HT-29 (cell line): ENCODE measurements at places on chromosomes 6 and 20. TPM values are rescaled to one million over a fixed set of nuclear protein-coding genes. Genes with fewer than 3 reads are reported as not detected.
A peak's percentile ranks its signal among the peaks of the same experiment; 100 is the strongest.

DNA sequence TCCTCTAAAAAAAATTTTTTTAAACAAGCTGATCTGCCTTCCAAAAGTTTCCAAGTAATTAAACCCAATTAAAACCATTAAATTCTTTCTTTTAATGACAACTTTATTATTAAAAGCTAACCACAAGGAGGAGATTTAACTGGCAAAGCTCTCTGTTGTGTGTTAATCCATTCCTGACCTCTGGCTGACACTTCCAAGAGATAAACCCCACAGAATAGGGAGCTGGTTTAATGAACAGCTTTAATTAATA, 230.8 kb downstream of the EYA2 start:
- DNase-seq: peak; percentile 32

- peak; percentile 9 for DNase-seq
These were observed 191.7 kb upstream of the NOX3 start for GRCh38 chr6:155647354-155647753.

GRCh38 chr6:43128926-43129325, 42.1 kb upstream of the SRF start:
- DNase-seq: no peak

GRCh38 chr6:152100183-152100618, 292.7 kb downstream of the ESR1 start:
- no peak for DNase-seq

- DNase-seq: peak; percentile 94
These were observed 26.8 kb downstream of the HLA-E start for GRCh38 chr6:30515944-30516753.

GRCh38 chr6:10276660-10277287, 138.1 kb downstream of the TFAP2A start:
- DNase-seq: no peak

DNA sequence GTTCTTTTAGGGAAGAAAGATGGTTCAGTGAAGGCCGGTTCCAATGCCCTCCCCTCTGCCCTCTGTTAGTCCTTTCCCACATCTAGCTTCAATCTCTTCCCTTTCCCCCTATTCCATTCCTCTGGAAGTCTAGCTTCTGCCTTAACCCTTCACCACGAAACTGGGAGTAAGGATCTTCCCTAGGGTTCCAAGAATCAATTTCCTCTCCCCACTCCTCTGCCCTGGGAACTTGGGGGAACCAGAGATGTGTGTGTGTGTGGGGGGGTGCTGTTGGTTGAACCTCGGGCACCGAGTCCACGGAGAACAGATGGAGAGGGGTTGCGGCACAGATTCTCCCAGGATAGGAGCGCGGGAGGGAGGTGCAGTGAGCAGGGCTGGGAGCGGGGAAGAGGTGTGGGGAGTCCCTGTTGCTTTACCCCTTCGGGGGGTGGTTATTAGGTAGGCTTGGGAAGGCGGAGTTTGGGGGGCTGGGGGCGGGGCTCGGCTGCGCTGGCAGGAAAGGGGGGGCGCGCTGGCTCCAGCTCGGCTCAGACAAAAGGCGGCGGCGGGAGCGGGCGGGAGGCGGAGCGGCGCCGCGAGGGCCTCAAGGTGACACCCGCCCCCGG, at the start of gene TMEM151B:
TSS of gene TMEM151B (plus strand) at position 530 of the 605 bp plus-strand sequence. CDS start 293 bp downstream, outside the sequence.
- DNase-seq: no peak

DNA sequence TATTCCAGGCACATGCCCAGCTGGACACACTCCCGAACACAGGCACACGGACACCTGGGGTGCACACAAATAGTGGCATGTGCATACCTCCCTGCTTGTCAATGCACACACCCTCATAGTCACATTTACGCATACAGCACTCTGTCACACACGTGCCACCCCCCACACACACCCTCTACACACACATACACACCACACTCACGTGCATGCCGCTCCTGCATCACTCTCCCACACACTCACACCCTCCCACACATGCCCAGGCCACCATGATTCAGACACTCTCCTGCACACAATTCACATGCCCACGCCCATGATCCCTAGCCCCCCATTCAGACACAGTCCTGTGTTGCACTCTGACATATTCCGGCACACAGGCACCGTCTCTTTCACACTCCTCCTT, 13.0 kb downstream of the SIRPA start:
- no peak for DNase-seq

DNA sequence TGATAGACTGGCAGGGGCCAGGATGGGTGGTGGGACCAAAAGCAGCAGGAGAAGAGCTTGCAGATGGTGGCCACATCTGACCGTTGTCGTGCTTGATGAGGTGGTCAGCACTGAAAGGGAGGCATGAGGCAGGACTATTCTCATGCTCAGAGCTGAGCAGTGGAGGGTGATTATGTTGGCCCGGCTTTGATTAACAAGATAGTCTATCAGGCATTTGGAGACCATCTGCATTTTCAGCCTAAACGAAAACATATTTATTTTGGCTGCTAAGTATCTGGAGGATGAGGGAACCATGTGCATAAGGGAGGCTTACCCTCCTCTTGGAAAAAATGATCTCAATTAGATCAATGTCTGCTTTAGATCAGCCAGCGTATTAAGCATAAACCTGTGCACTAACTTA, 141.6 kb upstream of the KCNK16 start:
- no peak for DNase-seq

- DNase-seq: no peak
These were observed 35.1 kb downstream of the EIF2S2 start for GRCh38 chr20:34076952-34077351.

GRCh38 chr20:33753763-33754162, 22.0 kb downstream of the ZNF341 start:
- no peak for DNase-seq

- no peak for DNase-seq
These were observed 10.2 kb upstream of the DNAJC5 start for GRCh38 chr20:63884506-63885263.

DNA sequence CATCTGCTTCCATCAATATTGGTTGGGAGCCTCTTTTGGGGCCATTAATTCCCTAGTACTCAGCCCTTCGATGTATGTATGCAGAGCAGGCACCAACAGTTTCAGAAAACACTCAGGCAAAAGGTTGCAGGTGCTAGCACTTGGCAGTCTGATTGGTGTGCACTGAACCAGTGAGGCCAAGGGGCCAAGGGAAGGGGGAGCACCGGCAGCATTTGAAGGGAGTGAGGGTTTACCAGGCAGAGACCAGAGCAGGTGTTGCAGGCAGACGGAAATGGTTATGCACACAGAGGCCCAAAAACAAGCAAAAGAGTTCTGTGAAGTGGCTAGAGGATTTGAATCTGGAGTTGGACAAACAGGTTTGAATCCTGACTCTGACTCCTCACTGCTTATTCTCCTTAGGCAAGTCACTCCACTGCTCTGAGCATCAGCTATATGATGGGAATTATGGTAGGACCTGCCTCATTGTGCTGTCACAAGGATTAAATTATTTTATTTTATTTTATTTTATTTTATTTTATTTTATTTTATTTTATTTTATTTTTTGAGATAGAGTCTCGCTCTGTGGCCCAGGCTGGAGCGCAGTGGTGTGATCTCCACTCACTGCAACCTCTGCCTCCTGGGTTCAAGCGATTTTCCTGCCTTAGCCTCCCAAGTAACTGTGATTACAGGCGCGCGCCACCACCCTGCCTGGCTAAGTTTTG, 58.1 kb upstream of the SHLD1 start:
- DNase-seq: no peak

DNA sequence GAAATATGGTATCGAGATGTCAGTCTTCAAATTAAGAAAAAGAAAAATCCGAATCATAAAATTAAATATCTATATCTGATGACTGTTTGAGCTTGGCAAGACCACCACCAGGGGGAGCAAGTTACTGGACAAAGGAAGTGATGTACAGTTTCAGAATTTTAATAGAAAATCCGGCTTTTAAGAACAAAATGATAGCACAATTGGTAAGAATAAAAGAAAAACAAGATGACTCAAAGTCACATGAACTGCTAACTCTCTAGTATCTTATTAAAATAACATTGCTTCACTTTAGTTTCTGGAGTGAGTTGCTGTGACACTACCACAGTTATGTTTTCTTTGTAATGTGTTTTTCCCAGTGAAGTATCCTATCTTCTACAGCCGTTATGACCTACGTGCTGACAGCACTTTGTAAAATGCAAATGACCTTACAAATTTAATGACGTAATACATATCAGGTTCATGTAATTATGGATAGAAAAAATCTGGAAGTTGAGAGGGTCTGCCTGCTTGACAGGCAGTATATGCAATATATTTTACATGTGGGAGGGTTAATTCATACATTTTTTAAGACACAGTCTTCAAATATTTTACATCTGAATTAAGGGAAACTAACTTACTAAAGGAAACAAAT, 405.3 kb upstream of the HS3ST5 start:
- DNase-seq: peak; percentile 42

DNA sequence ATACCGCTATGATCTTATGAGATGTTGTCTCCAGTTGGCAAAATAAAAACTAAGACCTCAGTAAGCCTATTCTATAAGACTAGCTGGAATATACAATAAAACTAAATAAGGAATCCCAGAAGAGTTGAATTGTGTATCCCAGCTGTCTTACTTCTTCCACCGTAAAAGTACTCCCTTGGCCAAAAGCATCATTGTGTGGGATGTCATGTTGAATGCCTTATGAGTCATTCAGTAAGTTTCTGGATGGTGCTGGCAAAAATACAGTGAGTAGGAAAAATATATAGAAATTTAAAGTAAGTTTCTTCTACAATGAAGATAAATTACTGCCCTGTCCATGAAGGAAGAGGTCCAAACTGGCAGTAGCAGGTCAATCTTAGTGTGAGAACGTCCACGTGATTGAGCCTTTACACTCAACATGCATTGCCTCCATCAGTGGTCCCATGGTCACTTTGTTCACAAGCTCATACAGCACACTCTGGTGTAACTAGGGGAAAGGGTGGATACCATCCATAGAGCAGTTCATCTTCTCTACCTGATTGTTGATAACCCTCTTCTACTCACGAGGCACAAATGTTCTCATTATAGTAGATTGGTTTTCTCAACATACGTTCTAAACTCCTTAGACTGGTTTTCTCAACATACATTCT, 13.7 kb upstream of the ZNF318 start:
- DNase-seq: no peak

- DNase-seq: no peak
These were observed 26.8 kb downstream of the SLC16A10 start for GRCh38 chr6:111114087-111114443.

GRCh38 chr6:110185879-110186278, 5.7 kb downstream of the CDC40 start:
- DNase-seq: no peak

GRCh38 chr20:33890557-33890956, 79.4 kb downstream of the CHMP4B start:
- no peak for DNase-seq

GRCh38 chr6:55450005-55450404, 122.7 kb downstream of the GFRAL start:
- no peak for DNase-seq

DNA sequence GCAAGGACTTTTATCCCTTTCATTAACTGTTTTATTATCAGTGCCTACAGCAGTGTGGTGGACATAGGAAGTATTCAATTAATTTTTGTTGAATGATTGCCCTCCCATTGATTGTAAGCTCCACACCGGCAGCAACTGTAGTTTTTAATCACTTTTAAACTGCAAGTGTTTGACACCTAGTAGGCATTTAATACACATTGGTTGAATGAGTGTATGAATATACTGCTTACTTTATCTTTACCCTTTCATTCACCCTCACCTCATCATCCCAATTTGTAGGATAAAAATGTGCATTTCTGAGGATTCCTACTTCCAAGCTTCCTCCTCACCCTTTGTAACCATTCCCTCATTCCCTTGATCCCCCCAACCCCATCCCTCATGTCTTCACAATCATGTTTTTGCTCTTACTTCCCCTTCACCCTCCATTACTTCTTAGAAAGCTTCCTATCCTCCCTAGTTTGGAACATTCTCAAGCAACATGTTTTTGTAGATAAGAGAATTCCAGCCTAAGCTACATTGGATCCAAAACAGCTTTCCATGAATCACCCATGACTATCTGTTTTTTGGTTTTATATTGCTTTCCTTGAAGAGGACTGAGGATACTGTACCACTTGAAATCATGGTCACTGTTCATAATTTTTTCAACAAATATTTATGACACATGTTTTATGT, 955 bp upstream of the SLC26A8 start:
- DNase-seq: no peak

DNA sequence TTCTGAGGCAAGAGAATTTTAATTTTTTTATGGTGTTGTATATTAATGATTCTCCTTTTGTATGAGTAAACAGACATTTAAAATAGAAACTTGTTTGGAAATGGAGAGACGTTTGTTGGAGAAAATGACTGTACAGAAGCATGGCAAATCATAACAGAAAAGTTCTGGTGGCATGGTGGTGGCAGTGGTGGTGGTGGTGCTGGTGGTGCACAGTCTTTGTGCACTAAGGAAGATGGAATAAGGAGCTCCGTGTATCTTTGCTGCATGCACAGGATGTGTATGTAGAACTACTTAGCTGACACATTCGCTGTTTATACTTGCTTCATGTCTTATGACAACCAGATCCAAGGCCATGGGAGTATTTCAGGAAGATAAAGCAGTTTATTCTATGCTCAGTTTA, 294.9 kb downstream of the UTRN start:
- DNase-seq: no peak

- DNase-seq: no peak
These were observed 10.7 kb downstream of the ANKRD6 start for GRCh38 chr6:89443658-89444057.

- no peak for DNase-seq
These were observed 50.5 kb upstream of the TRIM26 start for GRCh38 chr6:30263734-30264133.

- DNase-seq: no peak
These were observed 67.1 kb downstream of the SYCP2 start for GRCh38 chr20:59866338-59866737.

DNA sequence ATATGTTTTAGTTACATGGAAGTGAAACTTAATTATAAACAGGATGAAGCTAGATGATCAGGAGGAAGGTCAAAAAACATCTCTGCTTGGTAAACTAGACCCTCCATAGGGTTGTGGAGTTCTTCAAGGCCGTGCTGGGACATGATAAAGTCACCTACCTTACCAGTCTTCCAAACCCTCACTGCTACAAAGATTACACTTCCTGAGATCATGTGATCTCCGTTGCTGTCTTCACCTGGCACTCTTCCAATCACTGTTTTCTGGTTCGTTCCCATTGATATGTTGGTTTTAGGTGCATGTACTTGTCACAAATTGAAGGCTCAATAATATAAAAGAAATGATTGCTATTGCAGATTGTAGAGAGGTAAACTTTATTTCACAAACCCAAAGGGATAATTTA, 161.5 kb upstream of the MAN1A1 start:
- DNase-seq: no peak

GRCh38 chr6:100296810-100297544, 167.7 kb downstream of the SIM1 start:
- DNase-seq: peak; percentile 74

GRCh38 chr20:57471496-57472372, 53.2 kb downstream of the CTCFL start:
- DNase-seq: no peak

DUSP15 gene
- not detected in 2 replicates for total RNA-seq

BPIFB2 gene
- not detected in 2 replicates for total RNA-seq

AP5S1 gene
- 40.2 and 41.0 TPM in 2 replicates for total RNA-seq

ITPR3 gene
- total RNA-seq: 92.2 and 110 TPM in 2 replicates

CRISP2 gene
- not detected in 2 replicates for total RNA-seq

KHDC1L gene
- total RNA-seq: not detected in 2 replicates

DEFB126 gene
- not detected in 2 replicates for total RNA-seq

BPI gene
- not detected in 2 replicates for total RNA-seq

HCRTR2 gene
- not detected in 2 replicates for total RNA-seq

LY6G6C gene
- total RNA-seq: not detected in 2 replicates

NRSN1 gene
- total RNA-seq: not detected in 2 replicates

LY6G6D gene
- not detected in 2 replicates for total RNA-seq

CLIC5 gene
- total RNA-seq: 4.0 and 7.4 TPM in 2 replicates

PRDM13 gene
- not detected in 2 replicates for total RNA-seq
